Femur (tissue), 1 donor: ENCODE measurements at places on chromosomes 3 and 15.

- DNase-seq = no peak
Measured at GRCh38 chr3:115785782-115786181, 162.5 kb downstream of the GAP43 start.

GRCh38 chr3:102444101-102444500 lies 9.3 kb downstream of the ZPLD1 start:
- DNase-seq = no peak

GRCh38 chr15:63365273-63365680 lies 16.4 kb downstream of the CA12 start:
- DNase-seq = no peak

DNA sequence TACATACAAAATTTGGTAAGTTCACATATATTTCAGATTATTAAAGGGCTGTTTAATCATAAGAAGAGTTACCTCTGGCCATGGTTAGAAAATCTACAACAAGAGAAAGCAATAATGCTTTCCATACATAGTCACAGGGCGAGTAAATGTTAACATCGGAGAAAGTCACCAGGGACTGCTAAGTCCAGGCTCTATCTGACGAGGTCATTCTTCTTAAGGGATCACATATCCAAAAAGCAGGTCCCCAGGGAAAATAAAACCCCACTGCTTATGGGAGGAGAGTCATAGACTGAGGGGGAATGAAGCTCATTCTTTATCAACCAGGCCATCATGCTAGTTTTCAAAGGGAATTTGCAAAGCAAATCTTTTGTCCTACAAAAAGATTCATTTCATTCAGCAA lies 3.1 kb downstream of the PCYT1A start:
- DNase-seq = no peak

DNA sequence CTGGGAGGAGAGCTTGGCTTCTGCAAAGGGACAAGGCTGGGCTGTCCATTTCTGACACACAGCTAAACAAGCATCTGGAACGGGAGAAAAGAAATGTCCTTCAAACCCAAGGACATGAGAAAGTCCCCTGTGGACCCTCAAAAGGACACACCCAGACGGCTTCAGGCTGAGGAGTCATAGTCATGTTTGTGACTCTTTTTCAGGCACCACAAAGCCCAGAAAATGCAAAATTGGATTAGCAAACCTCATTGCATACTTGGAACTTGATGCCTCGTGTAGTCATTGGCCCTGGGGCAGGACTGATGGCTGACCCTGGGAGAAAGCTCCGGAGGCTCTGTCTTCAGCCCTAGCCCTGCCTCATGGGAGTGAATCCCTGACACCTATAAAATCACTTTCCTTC lies 21.5 kb downstream of the FAM174B start:
- no peak for DNase-seq

DNA sequence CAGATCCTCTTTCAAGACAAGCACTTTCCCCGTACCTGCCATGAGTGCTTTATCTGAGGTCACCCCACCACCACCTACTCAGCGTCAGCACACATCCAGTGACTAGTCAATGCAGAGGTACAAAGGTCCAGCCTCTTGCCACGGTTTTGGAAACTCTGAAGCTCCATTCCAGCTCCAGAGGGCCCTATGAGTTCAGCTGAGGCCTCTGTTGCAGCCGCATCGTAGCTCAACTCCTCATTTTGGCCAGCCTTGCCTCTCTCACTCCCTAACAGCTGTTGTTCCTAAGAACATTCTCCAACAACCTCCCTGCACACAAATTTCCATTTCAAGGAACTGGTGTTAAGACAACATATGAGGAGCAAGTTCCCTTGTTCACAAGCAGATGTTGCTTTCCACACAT lies 405.1 kb upstream of the PROK2 start:
- peak; percentile 31 for DNase-seq
